B cell (primary cell): ENCODE measurements at places on chromosomes 11 and 22.

- DNase-seq = no peak
These were observed 78.3 kb downstream of the TECTA start for GRCh38 chr11:121179306-121179705.

DNA sequence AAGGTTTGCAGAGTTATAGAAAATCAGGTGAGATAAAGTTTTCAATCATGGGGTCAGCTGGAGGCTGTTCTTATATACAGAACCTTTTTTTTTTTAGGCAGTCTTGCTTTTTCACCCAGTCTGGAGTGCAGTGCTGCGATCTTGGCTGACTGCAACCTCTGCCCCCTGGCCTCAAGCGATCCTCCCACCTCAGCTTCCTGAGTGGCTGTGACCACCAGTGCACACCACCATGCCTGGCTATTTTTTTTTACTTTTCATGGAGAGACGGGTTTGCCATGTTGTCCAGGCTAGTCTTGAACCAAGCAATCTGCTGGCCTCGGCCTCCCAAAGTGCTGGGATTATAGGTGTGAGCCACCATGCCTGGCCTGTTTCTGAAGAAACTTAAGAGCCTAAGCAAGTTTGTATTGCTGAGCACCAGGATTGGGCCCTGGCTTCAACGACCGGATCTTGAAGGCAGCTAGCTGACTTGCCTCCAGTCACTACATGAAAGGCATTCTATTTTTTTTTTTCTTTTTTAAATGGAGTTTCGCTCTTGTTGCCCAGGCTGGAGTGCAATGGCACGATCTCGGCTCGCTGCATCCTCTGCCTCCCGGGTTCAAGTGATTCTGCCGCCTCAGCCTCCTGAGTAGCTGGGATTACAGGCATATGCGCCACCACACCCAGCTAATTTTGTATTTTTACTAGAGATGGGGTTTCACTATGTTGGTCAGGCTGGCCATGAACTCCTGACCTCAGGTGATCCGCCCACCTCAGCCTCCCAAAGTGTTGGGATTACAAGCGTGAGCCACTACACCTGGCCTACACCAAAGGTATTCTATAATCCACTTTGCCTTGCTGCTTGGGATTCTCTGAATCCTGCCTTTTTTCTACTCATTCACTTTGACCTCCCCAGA lies 7.6 kb downstream of the XBP1 start:
- no peak for DNase-seq

DNA sequence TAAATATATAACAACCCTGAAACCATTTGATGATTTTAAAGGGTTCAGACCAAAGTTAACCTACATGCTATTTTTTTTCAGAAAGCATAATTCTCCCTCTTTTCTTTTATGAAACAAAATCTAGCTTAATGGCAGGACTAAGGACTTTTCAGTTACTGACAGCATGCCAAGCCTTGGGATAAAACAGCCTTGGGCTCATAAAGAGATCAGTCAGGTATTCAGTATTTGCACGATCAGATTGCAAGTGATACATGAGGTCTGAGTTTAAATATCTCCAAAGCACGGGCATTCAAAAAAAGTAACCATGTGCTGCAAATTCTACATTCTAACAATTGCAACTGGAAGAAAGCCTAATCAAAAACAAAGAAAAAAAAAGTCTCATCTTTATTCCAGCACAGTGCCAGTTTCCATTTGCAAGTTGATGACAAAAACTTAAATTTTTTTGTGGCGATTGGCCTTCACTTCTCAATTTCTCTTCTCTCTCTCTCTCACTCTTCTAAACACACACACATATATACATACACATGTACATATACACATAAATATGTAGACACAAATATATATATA lies 60.1 kb downstream of the CTSC start:
- no peak for DNase-seq

DNA sequence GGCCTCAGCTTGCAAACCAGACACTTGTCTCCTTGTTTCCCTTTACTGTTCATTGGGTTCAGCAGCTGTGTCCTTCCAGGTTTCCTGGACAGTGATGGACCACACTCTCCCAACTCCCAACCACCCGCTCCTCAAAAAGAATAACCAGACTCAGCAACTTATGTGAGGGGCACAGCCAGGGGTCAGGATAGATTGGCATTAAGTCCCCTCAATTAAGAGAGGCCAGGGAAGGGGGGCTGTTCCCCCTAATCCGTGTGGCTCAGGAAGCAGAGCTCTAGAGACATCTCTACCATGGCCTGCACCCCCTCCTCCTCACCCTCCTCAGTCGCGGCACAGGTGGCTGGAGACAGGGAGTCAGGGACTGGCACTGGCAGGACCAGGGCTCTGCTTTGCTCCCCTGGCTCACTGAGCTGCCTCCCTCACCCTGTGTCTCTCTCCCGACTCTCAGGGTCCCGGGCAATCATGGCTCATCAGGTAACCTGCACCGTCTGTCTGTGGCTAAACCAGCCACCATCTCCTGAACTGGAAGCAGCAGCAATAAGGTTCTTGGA lies 111.7 kb downstream of the ZNF280B start:
- no peak for DNase-seq

DNA sequence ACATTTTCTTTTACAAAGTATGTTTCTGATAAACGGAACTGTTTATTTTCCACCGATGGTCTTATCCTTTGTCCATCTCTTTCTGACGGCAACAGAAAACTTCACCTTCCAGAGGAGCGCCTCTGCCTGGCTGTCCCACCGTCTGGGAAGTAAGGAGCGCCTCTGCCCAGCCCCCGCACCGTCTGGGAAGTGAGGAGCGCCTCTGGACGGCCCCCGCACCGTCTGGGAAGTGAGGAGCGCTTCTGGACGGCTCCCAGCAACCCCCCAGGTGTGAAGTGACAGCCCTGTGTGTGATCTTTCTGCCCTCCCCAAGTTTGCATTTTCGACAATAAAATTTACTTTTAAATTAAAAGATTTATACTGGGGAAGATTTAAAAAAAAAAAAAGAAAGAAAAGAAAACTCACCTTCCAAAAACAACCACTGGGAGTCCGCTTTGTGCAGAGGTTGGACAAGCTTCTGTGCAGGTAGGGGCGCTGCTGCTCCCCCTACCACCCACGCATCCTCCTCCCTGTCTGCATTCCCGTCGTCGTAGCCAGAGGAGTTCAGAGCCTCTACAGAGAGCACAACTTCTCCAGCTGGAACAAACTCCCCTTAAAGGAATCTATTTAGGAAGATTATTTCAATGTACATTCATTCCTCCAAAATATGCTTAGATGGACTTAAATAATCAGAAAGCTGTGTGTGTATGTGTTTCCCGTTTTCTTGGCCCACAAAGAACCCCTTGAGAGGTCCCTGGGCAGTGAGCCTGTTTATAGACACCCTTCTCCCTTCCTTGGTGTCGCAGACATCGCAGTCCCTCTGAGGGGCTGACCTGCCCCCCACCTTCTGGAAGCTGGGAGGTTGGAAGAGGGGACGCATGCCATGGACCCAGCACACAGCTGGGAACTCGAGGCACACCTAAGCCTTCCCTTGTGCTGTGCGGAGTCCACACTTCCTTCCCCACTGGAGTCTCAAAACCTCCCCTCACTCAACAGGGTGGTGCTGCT lies 849 bp upstream of the APOBEC3B start:
- peak; percentile 39 for DNase-seq

DNA sequence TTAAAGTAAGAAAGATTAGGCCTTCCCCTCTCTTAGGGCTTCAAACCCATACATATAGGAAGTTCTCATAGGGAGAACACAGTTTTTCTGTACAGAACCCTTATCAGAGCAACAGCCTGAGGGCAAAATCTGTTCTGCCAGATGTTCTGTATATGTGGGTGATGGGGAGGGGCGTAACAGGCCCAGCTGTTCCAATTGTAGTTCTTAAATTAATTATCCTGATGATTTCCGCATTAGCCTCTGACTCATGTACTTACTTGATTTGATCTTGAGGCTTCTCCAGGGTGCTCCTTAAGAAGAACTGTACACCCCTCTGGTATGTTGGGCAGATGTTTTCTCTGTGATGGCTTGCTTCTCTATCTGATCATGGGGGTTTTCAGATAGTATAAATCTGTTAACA lies 123.1 kb upstream of the C11orf87 start:
- DNase-seq = no peak

- DNase-seq = no peak
These were observed 23.3 kb downstream of the KCNJ5 start for GRCh38 chr11:128914216-128915148.

GRCh38 chr22:34414467-34415440 lies 494.5 kb upstream of the LARGE1 start:
- peak; percentile 3 for DNase-seq

DNA sequence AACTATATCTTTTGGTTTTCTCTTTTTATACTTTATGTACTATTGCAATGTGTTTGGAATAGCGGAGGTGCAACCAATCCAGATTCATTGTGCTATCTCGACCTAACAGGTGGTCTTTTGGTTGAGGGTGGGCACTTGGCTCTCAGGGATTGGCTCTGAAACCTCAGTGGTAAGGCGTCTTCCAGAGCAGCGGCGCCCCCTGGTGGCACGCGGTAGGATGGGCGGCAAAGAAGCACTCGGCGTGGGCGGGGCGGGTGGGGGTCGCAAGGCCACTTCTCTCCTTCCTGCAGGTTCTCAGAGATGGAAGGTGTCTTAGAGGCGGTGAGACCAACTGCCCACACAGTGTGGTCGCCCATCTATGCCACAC lies 19.2 kb upstream of the PLET1 start:
- DNase-seq = peak; percentile 84

DNA sequence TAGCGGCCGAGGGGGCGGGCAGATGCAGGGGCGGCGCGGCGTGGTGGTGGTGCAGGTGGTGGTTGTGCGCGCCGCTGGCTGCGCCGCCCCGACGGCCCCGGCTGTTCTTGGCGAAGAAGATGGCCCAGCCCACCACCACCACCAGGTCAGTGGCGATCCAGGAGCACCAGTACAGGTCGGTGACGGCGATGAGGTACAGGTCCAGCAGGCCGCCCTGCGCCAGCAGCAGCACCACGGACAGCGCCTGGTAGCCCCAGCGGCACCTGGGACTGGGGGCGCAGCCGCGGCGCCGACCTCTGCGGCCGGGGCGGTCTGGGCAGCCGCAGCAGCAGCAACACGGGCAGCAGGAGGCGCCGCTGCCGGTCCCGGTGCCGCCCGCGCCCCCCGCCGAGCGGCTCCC lies 879 bp downstream of the TMEM121B start:
- peak; percentile 64 for DNase-seq

DNA sequence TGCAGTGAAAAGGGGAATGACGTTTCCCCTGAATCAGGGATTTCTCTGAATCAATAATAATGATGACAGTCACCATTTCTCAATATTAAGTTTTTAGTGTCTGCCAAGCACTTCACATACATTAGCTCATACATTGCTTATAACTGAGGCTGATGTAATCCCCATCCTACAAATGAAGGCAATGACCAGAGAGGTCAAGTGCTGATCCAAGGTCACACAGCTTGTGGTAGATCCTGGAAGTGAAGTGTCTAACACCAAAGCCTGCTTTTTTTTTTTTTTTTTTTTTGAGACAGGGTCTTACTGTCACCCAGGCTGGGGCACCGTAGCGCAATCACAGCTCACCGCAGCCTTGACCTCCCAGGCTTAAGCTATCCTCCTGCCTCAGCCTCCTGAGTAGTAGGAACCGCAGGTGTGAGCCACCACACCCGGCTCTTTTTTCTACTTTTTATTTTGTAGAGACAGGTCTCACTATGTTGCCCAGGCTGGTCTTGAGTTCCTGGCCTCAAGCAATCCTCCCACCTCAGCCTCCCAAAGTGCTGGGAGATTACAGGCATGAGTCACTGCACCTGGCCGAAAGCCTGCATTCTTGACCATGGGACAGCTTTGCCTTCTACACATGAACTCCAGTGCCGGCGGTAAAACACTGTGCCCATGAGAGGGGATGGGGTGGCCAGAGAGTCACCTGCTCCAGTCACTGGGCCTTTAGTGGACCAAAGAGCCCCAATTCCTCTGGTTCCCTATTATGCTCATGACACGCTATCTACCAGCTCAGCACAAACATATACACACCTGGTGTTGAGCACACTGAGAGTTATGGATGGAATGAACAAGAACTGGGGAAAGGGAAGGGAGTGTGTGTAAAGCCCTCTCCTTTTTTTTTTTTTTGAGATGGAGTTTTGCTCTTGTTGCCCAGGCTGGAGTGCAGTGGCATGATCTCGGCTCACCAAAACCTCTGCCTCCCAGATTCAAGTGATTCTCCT lies 17.4 kb downstream of the ARHGAP1 start:
- DNase-seq = no peak

- DNase-seq = no peak
These were observed 3.6 kb downstream of the BCL9L start for GRCh38 chr11:118921929-118922744.

GRCh38 chr22:31615491-31615860 lies 46.5 kb downstream of the PISD start:
- no peak for DNase-seq
